SW 1271 (cell line): ENCODE measurements at places on chromosomes 11 and 22.
A peak's percentile ranks its signal among the peaks of the same experiment; 100 is the strongest.

DNA sequence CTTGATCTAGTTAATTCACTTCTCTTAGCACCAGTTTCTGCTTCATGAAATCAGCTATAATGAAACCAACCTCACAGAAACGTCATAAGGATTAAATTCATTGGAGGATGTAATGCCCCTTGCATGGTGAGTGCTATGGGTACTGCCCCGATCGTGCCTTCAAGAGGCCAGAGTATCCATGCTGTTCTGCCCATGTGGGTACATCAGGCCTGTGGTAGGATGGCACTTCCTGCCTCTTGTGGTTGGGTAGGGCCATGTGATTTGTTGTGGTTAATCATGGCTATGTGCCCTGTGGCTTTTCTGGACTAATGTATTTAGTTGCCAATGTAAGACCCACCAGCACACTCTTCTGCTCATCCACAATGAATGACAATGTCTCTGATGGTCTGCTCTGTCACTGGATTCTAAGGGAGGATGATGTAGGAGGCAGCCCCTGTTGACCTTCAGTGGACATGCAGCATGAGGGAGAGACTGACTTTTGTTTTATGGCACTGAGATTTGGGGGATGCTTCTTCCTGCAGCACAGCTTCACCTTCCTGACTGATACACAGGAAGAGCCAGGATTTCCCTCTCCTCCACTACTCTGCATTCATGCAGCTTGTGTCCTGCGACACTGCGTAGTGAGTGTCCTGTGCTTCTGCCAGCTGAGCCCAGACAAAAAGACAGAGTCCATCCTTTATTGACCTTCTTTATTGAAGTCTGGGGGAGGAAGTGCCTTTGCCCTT, 66.2 kb downstream of the DHCR7 start:
- DNase-seq = no peak

DNA sequence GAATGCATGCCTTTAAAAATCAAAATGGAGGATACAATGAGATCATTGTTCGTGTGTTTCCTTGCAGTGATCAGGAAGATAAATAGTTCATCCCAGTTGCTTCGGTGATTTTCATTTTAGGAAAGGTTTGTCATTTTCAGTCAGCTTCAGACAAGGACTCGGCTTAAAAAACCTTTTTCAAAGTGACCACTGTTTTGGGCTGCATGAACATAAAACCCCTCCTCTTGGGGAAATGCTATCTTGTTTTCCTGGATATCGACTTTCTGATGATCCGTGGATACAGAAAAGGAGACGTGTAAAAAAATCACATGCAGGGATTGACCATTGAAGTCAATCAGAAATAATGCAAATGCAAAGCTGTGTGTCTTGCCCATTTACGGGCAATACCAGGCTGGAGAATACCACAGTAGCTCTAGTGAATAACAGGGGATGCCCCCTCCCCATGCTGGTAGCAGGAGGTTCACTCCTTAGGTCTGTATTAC, 146.8 kb downstream of the MAML2 start:
- DNase-seq = no peak

GRCh38 chr11:46484101-46484500, 92.5 kb upstream of the CHRM4 start:
- DNase-seq = no peak

DNA sequence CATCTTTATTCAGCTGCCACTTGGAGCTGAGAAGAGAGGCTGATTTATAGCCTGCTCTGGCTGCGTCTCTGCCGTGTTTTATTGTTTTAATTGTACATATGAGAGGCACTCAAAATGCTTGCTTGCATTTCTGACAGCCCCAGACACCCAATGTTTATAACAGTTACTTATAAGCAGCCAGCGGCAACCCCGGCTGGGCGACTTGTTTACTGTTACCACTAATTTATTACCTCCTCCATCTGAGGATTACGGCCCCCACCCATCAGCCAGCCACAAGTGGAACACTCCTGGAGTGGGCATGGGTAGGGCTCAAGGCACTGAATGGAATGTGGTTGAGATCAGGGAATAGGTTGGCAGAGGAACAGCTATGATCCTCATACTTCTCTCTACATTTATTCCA, 61.2 kb downstream of the CLPB start:
- no peak for DNase-seq

DNA sequence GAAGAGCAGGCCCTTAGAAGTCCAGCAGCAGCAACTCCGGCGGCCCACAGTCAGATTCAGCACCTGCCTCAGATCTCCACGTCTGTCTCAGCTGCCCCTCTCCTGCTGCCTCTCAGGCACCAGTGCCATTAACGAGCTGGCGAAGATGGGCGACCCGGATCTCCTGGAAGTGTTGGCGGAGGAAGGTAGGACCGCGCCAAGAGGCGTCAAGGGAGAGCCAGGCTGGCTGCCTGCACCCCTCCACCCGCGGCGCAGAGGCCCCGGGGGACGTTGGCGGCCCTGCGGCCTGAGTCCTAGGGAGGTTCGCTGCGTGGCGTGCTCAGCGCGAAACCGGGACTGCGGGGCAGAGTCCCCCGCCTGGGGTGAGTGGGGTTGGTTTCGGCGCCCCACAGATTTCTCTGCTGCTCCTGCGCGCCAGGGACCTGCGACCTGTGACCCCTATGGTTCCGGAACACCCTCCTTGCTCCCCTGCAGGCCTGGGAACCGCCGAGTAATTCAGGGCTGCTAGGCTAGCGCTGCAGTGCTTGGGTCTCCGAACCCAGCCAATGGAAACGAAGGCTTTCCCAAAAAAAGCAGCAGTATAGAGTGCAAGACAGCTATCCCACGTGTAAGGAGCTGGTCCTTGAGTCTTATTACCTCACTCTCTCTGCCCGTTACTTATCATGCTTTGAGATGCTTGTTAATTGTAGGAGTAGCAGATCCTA, 615 bp downstream of the ANO5 start:
- DNase-seq = no peak

- DNase-seq = no peak
These were observed 44.9 kb upstream of the SWAP70 start for GRCh38 chr11:9619004-9619403.

- peak; percentile 44 for DNase-seq
These were observed 23.3 kb downstream of the P4HA3 start for GRCh38 chr11:74288161-74288560.

DNA sequence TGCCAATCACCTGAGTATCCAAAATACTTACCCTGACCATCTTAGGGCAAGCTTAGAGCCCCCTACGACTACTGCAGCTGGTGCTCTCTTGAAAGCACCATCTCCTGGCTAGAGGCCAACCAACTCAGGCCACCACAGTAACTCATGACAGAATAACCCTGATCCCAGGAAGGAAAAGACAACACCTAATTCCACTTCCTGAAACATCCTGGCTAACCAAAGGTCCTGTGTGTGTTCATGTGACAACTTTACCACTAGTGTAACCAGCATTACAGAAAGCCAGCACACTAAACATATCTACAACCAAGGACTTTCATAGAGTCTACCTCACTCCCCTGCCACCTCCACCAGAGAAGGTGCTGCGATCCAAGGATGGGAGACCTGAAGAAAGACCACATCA, 17.4 kb upstream of the TMEM45B start:
- DNase-seq = no peak

GRCh38 chr11:5204787-5205186, 4.3 kb upstream of the OR51V1 start:
- DNase-seq = peak; percentile 56

- DNase-seq = no peak
These were observed 13.1 kb downstream of the ADM start for GRCh38 chr11:10317776-10318526.

- DNase-seq = peak; percentile 95
These were observed at the start of gene FIBP for GRCh38 chr11:65888163-65888814. FIBP (minus strand) TSS chr11:65888471; CDS start chr11:65888418, 53 bp downstream.

DNA sequence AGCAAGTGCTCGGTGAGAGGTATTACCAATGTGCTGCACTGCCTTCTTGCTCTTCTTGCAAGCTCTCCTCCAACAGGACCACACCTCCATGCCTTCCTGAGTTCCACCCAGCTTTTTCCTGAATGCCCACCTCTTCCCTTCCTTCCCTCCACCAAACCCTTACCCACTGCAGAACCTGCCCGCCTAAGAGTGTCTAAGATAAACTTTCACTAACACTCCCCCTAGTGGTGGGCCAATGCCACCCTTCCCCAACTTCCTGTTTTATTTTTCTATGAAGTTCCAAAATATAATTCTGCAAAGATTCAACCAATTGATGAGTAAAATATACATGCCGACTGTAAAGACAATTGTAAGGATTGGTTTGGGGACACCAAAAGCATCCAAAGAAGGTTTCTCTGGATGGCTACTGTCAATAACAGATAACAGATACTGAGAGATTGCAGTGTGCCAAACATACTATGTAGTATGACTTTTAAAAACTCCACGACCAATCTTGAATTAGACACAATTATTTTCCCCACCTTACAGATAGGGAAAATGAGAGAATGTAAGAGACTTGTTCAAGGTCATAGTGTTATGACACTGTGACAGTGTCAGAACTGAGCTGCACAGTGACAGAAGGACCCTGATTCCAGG, 38.6 kb upstream of the BMAL1 start:
- peak; percentile 38 for DNase-seq

DNA sequence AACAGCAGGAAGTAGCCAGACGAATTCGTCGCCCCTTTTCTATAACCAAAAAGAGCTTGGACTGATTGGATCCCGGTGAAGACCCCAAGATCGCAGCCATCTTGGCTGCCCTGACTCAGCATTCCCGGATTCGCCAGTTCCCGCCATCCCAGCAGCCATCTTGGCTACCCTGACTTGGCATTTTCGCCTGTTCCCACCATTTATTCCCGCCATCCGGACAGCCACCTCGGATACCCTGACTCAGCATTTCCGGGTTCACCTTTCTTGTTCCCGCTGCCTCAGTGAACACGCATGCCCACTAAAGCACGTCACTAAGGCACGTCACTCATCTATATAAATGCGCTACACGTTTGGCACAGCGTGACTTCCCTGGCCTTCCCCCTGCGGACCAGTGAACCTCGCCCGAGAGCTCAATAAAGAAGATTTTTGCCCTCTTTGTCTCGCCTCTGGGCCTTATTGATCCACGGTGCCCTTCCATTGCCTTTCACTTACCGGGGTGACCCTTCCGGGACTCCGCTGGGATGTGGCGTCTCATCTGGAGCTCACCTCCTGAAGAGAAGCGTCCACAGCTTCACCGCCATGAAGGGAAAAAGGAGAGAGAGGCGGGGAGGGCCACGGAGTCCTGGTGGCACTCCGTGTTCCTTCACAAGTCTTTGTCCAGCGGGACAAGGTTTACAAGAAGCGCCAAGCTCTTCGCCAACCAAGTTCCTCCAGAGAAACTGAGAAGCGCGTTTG, 4.0 kb upstream of the OR56A3 start:
- DNase-seq = no peak

DNA sequence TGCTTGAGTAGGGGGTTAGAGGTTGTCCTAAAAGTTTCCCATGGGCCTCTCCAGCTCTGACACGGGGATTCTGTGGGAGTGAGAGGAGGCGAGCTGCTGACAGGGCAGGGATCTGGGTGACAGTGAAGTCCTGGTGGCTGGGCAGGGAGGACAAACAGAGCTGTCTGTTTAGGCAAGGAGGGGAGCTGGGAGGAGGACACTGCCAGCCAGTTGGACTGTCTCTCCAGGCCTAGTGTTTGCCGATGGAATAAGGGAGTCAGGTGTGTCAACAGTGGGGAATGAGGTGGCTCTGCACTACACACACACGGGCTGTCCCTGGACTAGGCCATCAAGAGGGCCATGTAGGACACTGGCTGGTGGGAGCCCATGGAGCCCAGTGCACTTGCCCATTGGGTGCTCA, 20.6 kb upstream of the SYT7 start:
- no peak for DNase-seq

GRCh38 chr11:75520688-75521087, 5.1 kb downstream of the GDPD5 start:
- no peak for DNase-seq

GRCh38 chr11:67472882-67473281, 3.8 kb upstream of the TMEM134 start:
- no peak for DNase-seq

DNA sequence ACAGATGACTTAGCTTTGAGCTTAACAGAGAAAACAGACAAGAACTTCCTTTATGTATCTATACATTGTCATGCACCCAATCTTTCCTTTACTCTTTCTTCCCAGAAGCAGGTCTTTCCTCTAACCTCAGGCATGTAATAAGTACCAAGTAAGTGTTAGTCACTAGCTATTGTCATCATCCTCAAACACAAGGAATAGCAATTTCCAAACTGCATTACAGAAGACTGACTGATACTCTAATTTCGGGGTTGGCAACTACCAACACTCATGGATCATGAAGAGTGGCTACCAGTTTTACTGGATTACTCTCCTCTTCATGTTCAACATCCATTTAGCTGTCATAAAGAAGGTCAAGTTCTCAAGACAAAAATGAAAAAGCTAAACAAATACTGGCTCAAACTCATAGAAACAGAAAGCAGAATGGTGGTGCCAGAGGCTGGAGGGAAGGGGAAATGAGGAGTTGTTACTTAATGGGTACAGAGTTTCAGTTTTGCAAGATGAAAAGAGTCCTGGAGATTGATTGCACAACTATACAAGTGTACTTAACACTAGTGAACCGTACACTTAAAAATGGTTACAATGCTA, 111.6 kb downstream of the SIK3 start:
- peak; percentile 13 for DNase-seq

DNA sequence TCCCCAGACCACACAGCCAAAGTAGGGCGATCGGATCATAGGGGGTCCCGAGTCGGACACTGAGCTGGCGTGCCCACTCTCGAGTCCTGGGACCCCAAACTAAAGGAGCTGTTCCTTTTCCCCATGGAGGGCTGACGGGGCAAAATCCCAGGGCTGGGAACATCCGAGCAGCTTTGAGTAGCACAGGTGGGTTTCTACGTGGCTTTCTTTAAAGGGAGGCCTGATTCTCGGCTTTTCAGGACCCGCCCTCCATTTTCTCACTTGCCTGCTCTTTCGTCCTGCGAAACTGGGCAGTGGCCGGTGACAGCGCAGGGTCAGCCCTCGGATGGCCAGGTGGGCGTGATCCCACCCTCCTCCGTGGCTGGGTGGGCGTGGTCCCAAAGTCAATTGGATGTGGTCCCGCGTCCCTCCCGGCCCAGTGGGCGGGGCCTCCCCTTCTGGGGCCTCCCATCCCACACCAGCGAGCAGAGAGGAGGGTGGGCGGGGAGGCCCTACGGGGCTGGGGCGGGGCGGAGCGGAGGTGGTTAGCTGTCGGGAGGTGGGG, 17.5 kb upstream of the TXNRD2 start:
- no peak for DNase-seq

DNA sequence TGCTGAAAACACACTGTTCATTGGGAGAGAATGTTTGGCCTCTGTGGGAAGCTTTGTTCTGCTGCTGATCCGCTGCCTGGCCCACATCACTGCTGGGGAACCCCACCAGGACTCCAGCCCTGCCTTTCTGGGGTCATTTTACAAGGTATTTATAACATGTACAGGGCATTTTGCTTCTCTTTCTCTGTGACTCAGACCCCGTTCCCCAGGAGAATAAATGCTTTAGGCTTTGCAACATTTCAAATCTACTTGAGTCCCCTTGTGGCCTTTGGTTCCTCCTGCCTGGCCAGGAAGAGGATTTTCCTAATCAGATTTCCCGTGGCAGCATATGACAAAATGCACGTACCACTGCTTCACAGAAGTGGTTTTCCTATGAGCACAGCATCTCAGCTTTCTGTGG, 43.0 kb downstream of the BTG4 start:
- DNase-seq = no peak

- DNase-seq = no peak
These were observed 77.2 kb upstream of the ZBED5 start for GRCh38 chr11:10935015-10935559.

GRCh38 chr11:28231475-28231874, 123.3 kb downstream of the METTL15 start:
- no peak for DNase-seq

- DNase-seq = peak; percentile 36
These were observed 51.1 kb upstream of the BLID start for GRCh38 chr11:122167100-122167499.

- DNase-seq = no peak
These were observed 1035.8 kb downstream of the TBC1D22A start for GRCh38 chr22:47798229-47798628.

- DNase-seq = no peak
These were observed 5.4 kb upstream of the DNAJB13 start for GRCh38 chr11:73945396-73945795.
